ENCODE measurements at places on chromosomes 7 and 10. TPM values are rescaled to one million over a fixed set of nuclear protein-coding genes. Genes with fewer than 3 reads are reported as not detected.

- no peak overlapping the region for H3K27ac ChIP-seq
- H3K36me3 ChIP-seq, result no peaks in the 10 kb centered on the region
- H3K4me3 ChIP-seq, result no peak overlapping the region
- H3K27me3 ChIP-seq, result no peaks in the 10 kb centered on the region
These were observed 74.6 kb upstream of the CPXM2 start for GRCh38 chr10:123965973-123966895.

DNA sequence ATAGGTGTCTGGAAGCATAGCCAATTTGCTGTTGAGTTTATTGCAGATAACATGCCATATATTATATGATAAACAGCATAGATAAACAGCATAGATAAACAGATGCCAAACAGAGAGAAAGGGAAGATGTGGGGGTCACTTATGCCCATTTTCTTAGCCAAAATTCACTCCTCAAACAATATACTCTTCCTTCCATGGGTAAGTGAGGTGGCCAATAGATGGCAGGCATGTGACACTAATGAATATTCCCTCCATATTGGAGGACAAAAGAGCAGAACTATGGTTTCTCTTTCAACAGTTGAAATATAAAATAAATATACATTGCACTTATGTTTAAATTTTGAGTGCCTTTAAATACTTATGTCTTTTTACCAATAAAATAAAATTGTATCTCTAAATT, 1212.8 kb downstream of the REEP3 start:
- no peaks in the 10 kb centered on the region for H3K27me3 ChIP-seq
- DNase-seq, result no peak
- H3K36me3 ChIP-seq, result no peaks in the 10 kb centered on the region

GRCh38 chr10:70306886-70307520, 23.2 kb upstream of the NPFFR1 start:
- no peaks in the 10 kb centered on the region for H3K27me3 ChIP-seq
- H3K36me3 ChIP-seq, result no peaks in the 10 kb centered on the region
- DNase-seq, result no peak
- no peak overlapping the region for H3K27ac ChIP-seq
- no peaks in the 10 kb centered on the region for H3K4me1 ChIP-seq

DNA sequence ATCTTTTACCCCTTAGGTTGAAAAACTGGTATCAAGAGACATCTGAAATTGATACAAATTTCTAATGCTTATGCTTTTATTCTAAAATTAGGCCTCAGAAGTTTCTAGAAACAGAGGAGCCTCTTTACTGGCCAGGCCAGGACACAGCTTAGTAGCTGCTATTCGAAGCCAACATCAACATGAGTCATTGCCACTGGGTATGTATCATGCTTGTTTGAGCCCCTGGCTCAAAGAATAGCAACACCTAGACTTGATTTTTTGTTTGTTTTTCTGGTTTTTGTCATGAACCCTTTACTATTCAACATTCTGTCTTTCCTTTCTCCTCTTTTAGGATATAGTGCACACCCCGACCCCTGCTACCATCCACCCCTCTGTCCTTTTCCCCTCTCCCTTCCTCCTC, 90.9 kb upstream of the STK17A start:
- H3K4me3 ChIP-seq, result no peak overlapping the region
- H3K4me1 ChIP-seq, result no peaks in the 10 kb centered on the region
- DNase-seq, result no peak

DNA sequence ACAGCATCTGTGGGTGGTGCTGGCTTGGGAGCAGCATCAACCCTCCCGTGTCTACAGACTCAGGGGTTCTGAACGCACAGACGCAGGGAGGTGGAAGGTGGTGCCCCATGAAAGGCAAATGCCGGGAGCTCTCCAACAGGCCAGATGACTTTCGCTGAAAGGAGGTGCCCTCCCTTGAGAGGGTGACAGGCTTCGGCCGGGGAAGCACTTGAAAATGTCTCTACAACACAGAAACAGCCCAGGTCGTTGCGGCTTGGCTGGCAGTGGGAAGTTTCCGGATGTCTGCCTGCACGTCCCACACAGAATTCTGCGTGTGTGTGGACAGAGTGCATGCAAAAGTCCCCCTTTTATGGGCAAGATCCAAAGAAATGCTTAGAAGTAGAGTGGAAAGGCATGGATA, 239.6 kb downstream of the SKAP2 start:
- H3K36me3 ChIP-seq, result no peaks in the 10 kb centered on the region
- no peak overlapping the region for H3K27ac ChIP-seq
- no peak overlapping the region for H3K4me3 ChIP-seq

DNA sequence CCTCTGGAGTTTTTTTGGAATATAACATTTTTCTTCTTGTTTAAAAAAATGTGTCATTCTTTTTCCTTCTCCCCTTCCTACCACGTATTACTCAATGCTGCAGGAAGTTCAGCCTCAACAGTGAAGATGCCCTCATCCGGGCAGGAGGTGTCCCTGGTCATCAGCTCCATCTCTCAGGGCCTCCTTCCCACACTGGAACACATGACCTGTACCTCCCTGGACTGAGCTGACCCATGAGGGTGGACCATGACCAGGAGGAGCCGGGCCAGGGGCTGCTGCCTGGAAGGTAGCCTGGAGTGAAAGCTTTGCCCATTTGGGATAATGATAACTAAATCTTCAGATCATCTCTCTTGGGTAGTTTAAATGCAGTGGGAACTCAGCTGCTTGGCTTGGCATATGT, 316.5 kb upstream of the ZMIZ1 start:
- H3K4me3 ChIP-seq, result no peak overlapping the region
- no peak overlapping the region for H3K27ac ChIP-seq
- no peak for DNase-seq
- peaks cover 6% of the 10 kb centered on the region for H3K4me1 ChIP-seq
- no peaks in the 10 kb centered on the region for H3K36me3 ChIP-seq

DNA sequence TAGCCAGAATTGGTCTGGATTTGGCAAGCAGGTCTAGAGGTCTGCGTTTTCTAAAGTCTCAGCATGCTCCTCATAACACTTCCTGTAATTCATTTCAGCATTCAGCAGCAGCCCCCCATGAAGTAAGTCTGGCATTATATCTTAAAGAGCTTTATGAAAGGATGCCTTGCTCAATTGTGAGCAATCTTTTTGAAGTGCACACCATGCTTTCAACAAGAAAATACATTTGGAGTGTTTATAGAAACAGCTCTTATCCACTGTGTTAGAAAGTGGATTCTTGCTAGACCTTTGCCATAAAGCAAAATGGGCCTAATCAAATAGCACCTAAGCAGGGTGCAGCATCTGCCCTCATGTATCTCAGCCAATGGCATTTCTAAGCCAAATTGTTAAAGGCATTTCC, 378.0 kb upstream of the AKR1E2 start:
- H3K4me3 ChIP-seq, result no peak overlapping the region
- no peaks in the 10 kb centered on the region for H3K36me3 ChIP-seq
- H3K27me3 ChIP-seq, result no peaks in the 10 kb centered on the region

The PGAM2 gene
- not detected for total RNA-seq

The FGL2 gene
- total RNA-seq, result 10.5 TPM

The ACSM6 gene
- not detected for total RNA-seq
